WERI-Rb-1 (cell line): ENCODE measurements at places on chromosomes 4 and X.

- no peak for DNase-seq
Observed at GRCh38 chr4:98557194-98557892, 101.1 kb downstream of the TSPAN5 start.

- DNase-seq = no peak
Observed at GRCh38 chr4:182155806-182156205, 87.4 kb upstream of the TENM3 start.

- DNase-seq = no peak
Observed at GRCh38 chr4:110770353-110770752, 147.5 kb upstream of the PITX2 start.

DNA sequence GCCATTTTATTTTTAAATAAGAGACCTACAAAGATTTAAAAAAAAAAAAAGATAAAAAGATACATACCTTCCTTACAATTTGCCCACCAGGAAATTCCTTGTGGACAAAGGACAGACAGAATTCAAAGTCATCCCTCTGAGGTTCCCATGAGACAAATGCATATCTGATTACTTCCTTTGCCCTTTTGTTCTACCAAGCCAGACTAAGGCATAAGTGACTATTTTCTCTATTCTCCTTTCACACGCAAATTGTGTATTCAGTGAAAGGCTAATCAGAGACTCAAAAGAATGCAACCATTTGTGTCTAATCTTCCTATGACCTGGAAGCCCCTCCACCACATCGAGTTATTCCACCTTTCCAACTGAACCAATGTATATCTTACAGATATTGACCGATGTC is 691.7 kb downstream of the FAM133A start:
- no peak for DNase-seq

- no peak for DNase-seq
Observed at GRCh38 chr4:174627473-174627872, 105.2 kb upstream of the HPGD start.

GRCh38 chrX:69919749-69920148 is 130.0 kb downstream of the AWAT2 start:
- DNase-seq = no peak

DNA sequence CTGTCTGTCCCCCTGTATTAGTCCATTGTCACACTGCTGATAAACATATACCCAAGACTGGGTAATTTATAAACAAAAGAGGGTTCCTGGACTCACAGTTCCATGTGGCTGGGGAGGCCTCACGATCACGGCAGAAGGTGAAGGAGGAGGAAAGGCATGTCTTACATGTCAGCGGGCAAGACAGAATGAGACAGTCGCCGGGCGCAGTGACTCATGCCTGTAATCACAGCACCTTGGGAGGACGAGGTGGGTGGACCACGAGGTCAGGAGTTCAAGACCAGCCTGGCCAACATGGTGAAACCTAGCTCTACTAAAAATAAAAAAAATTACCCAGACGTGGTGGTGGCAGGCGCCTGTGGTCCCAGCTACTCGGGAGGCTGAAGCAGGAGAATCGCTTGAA is 24.7 kb downstream of the IL3RA start:
- no peak for DNase-seq

- no peak for DNase-seq
Observed at GRCh38 chr4:138579146-138579545, 337.0 kb upstream of the SLC7A11 start.

GRCh38 chr4:36399762-36400353 is 118.4 kb downstream of the DTHD1 start:
- peak; percentile 14 for DNase-seq

GRCh38 chr4:152010710-152011079 is 249.9 kb upstream of the GATB start:
- DNase-seq = no peak

- DNase-seq = no peak
Observed at GRCh38 chrX:23434356-23434884, 99.8 kb downstream of the PTCHD1 start.

GRCh38 chrX:97238632-97239031 is 354.9 kb downstream of the RPA4 start:
- no peak for DNase-seq

- DNase-seq = no peak
Observed at GRCh38 chrX:119181491-119181890, 53.9 kb upstream of the KIAA1210 start.

GRCh38 chrX:146385529-146385928 is 424.0 kb upstream of the CXorf51B start:
- no peak for DNase-seq

- DNase-seq = no peak
Observed at GRCh38 chr4:152983221-152983620, 47.1 kb downstream of the FHDC1 start.

- no peak for DNase-seq
Observed at GRCh38 chr4:153074486-153074885, 129.8 kb upstream of the TRIM2 start.

- no peak for DNase-seq
Observed at GRCh38 chr4:126593626-126594025, 1039.1 kb upstream of the INTU start.

- no peak for DNase-seq
Observed at GRCh38 chr4:124085561-124086180, 626.9 kb downstream of the ANKRD50 start.

GRCh38 chr4:30943356-30943755 is 223.2 kb downstream of the PCDH7 start:
- DNase-seq = no peak

- DNase-seq = no peak
Observed at GRCh38 chr4:59518005-59518823, 1681.9 kb upstream of the ADGRL3 start.

DNA sequence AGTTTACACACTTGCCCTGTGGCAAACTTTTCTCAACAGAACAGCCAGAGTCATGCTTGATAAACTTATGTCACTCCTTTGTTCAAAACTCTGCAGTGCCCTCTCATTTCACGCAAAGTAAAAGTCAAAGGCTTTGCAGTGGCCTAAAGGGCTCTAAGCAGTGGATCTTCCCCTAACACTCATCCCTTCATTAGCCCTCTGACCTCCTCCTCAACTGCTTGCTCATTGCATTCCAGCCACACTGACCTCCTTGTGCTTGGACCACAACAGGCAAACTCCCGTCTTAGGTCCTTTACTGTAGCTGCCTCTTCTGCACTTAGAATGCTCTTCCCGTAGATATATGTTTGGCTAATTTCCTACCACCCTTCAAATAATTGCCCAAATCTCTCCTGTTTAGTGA is 5.6 kb downstream of the PRDM5 start:
- no peak for DNase-seq

- DNase-seq = no peak
Observed at GRCh38 chr4:75028196-75028854, 95.4 kb downstream of the PARM1 start.

DNA sequence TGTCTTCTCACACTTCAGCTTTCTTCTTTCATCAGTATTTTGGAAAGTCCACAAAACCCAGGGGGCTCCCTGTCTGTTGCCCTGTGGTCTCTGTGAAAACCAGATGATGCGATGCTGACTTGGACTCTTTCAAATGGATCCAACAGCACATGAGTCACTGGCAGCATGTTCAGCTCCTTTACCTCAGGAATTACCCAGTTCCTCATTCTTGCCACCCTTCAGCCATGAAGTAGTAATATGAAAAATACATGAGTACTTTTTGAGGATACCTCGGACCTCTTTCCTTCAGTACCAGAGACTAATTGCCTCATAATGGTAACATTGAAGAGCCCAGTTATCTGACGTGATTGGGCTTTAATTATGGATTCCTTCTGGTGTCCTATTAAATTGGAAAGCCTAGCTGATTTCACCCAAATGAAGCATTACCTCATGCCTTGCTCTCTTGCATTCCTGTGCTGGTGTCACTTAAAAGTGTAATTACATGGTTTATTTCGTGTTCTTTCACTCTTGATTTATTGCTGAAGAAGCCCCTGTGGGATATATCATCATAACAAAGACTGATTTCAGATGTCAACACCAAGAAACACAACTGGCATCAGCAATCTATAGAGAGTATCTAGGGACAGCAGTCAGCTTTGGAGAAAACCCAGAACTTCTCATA is 63.4 kb downstream of the NFKB1 start:
- DNase-seq = no peak

DNA sequence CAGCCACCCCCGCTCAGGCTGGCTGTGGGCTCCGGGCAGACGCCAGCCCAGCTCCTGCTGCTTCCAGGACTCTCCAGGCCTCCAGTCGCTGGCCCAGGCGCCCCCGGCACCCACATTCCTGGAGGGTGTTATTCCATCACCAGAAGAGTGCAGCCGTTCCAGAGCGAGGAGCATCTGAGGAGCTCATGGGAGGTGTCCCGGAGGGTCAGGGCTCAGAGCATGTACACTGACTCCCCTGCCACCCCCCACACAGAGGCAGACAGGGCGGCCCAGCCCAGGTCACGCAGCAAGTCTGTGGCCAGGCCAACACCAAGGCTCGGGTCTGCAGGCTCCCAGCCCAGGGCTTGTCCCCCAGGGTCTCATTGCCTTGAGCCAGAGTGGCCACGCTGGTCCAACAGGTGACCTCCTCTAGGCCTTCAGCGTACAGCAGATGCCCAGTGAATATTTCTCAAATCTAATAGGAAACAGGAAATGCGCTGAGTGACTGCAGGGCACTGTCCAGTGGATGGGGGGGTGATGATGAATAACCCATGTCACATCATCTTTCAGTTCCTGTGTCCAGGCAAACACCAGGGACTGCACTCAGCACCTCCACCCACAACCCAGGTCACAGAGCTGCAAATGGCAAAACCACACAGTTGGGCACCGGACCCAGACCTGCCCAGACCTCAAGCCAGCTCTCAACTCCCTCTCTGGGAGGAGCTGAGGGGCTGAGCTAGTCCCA is 37.2 kb downstream of the ABLIM2 start:
- no peak for DNase-seq

GRCh38 chrX:130378024-130378669 is 7.3 kb downstream of the GPR119 start:
- DNase-seq = peak; percentile 53

DNA sequence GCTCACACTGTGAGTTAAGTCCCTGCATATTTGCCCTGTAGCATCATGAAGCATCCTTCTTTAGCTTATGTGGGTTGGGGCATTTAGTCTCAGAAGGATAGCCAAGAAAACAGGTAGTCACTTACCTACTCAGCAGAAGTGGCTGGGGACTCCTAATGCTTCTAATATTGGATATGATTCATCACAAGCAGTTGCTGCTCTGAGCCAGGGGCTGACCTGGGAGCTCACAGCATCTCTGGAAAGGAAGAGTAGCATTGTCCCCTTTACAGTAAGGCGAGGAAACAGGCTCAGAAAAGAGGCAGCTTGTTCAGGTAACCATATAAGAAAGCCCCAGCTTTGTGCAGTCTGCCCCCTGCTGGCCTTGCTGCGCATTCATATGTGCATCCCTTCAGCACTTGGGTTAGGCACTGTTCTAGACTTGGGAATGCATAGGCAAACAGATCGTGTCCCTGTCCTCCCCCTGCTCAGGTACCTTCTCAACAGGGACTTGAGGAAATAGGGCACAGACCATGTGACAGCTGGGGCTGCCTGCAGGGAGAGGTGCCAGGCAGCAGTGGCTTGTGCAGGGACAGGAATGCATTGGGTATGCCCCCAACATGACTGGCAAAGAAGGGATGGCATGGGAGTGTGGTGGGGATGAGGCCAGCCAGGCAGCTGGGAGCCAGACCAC is 35.7 kb upstream of the TBC1D14 start:
- DNase-seq = peak; percentile 76

DNA sequence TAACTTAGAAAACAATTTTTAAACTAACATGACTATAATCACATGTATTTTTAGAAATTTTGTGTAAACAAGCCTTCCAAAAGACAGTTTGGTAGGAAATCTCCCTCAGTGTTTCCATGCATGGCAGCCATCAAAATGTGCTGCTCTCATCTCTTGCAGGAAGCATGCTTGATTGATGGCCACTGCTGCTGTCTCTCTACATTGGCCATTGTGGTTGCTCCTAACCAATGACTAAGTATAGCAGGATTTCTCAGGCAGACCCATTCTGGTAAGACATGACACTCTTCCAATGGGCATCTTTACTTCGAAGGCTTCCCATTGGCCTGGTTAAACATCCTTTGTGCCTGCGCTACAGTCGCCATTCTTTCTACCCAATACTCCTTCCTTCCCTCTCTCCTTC is 78.9 kb upstream of the GUCY1A1 start:
- DNase-seq = no peak

DNA sequence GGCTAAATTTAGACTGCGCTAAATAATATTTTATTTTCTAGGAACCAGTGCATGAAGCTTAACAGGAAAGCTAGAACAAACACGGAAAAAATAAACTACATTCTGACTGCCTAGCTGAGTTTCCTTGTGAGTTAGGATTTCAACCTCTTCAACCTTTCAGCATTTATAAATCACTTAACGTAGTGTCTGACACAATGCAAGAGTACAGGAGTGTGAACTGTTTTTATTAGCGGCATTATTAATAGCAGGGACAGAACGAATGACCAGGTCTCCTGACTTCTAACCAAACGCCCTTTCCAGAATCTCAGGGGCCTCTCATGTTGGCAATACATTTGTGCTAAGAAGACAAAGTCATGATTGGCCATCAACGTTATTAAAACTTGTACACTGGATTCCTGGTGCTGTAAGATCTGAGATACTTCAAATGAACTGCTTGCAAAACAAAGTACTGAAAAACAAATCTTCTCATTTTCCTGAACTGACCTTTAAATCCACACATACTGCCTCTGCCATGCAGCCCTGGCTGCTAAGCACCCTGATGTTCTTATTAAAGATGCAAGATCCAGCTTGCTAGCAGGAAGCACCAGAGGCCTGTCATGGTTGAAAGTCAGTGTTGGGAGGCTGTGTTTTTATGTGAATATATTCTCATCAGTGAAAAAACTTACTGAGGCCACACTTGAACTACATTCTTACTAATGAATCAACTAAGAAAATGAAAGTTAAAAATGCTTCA is 380.4 kb upstream of the CPEB2 start:
- DNase-seq = peak; percentile 29

DNA sequence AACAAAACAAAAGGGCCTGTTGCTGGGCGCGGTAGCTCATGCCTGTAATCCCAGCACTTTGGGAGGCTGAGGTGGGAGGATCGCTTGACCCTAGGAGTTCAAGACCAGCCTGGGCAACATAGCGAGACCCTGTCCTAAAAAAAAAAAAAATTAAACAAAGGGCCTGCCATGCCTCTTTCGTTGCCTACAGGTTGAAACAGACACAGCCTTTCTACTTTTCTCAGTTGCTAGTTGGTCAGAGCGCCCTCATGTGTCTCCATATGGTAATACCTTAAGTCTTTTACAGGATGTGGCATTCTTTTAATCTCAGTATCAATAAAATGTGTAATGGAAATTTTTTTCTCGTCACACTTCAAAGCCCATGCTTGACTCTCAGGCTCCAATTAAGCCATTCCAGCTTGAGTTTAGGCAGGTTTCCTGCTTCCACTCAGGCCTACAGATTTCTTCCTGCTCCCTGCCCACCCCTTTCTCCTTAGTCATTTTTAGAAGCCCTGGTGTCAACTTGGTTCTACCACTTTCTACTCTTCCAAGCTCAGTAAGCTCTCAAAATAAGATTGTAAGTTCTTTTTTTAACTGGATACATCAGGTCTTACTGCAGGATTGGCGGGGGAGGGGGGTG is 4.6 kb upstream of the SOWAHD start:
- peak; percentile 32 for DNase-seq

- no peak for DNase-seq
Observed at GRCh38 chr4:32142075-32142474, 1421.9 kb downstream of the PCDH7 start.
